Activated gamma-delta T cell treated with Interleukin-2 at 50 U/mL for 16 hours (primary cell): ENCODE measurements at places on chromosomes 5 and 9.

GRCh38 chr5:126448720-126449119, 25.5 kb downstream of the GRAMD2B start:
- DNase-seq: no peak

GRCh38 chr5:94094793-94095441, 353.5 kb upstream of the POU5F2 start:
- no peak for DNase-seq

DNA sequence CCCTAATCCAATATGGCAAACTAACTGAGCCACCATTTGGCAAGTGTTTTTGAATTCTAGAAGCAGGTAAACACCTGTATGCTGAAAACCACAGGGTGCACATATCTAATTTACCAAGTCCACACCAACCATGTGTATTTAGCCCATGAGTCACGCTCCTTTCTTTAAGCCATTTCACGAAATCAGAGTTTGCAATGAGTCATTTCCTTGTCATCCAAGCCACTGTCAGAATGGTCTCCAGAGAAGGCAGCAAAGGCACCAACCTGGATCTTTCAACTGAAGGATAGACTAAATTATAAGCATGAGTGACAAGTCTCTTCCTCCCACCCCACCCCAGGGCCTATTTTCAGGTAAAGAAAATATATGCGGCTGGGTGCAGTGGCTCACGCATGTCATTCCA, 110.0 kb downstream of the PAX5 start:
- no peak for DNase-seq

DNA sequence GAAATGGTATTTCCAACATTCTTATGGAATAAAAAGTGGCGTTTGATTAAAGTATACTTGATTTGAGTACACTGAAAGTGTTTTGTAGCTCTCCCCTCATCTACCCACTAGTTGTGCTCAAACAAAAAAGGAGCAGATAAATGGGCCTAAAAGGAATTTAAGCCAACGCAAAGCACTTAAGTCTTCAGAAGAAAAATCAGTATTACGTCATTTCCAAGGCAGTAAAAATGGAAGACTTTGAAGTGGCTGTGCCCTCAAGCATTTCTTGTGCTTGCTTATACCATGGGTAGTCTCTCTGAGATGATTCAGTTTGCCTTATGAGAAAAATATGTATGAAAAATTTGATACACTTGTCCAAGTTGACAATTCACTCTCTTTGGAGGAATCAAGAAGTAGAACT, 279.9 kb upstream of the CD180 start:
- no peak for DNase-seq

DNA sequence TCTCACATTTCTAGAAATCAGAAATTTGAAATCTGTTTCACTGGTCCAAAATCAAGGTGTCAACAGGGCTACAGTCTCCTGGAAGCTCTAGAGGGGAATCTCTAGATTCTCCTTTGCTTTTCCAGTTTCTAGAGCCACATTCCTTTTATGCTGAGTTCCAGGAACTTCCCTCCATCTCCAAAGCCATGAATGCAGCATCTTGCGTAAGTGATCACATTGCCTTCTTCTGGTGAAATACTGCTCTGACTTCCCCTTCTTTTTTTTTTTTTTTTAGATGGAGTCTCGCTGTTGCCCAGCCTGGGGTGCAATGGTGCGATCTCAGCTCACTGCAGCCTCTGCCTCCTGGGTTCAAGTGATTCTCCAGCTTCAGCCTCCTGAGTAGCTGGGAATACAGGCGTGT, 23.8 kb downstream of the GDA start:
- DNase-seq: no peak

DNA sequence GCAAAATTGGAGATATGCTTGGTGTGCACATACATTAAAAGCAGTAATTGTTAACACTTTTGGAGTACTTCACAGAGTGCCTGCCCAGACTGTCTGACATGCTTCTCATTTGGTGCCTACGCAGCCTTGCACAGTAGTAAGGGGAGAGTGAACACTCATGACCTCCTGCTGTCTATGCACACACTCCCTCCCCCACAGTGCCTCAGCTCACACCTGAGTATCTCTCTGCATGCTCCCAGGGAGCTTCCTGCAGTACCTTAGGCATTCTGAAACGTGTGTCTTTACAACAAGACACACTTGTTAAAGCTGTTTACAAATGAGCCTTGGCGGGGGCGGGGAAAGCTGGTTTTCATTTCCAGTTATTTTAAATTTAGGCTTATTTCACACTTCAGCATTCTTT, 18.0 kb downstream of the MAP3K1 start:
- DNase-seq: no peak

- no peak for DNase-seq
Measured at GRCh38 chr5:151900891-151901290, 23.8 kb downstream of the GLRA1 start.

GRCh38 chr5:64883912-64884311, 115.2 kb downstream of the CWC27 start:
- DNase-seq: no peak

DNA sequence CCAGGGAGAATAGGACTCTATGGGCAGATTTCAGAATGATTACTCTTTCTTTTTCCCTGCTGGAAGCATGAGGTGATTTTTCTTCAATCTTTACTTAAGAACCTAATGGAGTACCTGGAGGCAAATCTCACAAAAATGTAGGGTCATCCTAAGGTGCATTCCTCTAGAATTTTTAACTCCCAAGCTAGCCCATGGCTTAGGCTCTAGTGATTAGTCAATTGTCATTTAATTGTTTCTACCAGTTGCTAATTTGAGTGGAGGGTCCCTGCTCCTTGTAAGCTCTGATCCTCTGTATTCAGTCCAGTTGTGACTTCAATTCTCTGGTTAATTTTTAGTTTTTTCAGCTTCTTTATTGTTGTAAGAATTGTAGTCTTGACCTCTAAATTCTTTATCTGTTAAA, 467.0 kb downstream of the HTR1A start:
- no peak for DNase-seq

GRCh38 chr5:95900383-95900958, 61.2 kb downstream of the ELL2 start:
- no peak for DNase-seq

DNA sequence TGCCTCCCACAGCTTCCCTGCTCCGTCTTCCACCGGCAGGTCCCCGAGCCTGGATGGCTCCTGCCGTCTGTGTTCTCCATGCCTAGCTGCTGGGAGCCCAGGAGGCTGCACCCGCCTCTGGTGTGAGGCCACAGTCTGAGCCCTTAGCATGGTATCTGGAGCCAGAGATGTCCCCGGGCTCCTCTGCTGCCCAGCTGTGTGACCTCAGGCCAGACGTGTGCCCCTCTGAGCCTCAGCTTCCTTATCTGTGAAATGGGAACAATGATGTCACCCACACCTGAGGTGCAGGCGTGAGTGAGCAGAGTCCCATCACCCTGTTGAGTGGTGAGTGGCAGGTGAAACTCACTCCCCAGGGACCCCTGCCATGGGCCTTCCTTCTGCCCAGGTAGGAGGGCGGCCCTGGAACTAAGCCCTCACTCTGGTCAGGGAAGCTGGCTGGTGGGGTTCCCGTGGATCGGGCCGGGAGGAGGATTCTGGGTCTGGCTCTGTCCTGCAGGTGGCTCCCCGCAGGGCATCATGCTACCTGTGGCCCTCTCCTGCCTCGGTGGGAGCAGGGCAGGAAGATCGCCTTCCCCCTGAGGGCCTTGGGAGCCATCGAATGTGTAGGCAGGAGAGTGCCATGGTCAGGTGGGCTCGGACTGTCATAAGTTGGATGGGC, 239.0 kb downstream of the PBX3 start:
- DNase-seq: no peak

DNA sequence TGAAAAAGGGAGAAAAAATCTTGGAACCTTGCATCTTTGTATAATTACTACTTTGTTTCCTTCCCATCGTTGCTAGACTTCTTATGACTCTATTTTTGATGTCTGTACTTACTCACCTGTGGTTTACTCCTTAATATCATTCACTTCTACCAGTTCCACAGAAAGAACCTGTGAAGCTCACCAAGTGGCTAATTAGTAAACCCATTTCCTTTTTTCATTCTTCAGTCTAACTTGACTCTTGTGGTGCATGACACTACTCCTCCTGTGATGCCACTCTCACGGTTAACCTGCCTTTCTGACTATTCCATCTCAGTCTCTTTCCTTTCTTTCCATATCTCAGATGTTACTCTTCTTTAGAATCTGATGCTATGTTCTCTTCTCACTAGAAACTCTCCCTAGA, 14.6 kb downstream of the RECK start:
- DNase-seq: no peak

- DNase-seq: no peak
Measured at GRCh38 chr5:115439042-115439441, 105.5 kb downstream of the FEM1C start.

DNA sequence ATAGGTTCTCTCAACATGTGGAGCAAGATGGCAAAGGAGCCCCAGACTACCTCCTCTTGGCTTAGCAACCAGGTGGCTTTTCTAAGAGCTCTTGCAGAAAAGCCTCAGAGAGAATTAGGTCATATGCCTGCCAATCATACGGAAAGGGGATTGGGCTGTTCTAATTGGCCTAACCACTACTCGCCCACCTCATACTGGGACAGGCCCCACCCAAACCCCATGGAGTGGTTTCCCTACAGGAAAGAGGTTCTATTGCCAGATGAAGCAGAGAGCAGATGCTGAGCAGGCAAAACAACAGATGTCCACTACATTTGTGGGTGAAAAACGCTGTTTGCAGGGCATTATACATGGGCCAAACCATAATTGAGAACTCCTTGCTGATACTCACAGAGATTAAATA, 29.0 kb downstream of the ABLIM3 start:
- DNase-seq: no peak

GRCh38 chr9:14350349-14350728, 36.4 kb upstream of the NFIB start:
- DNase-seq: no peak

- DNase-seq: no peak
Measured at GRCh38 chr5:171810227-171810626, 24.6 kb downstream of the SMIM23 start.

GRCh38 chr5:142465476-142465875, 140.7 kb upstream of the SPRY4 start:
- DNase-seq: no peak

- no peak for DNase-seq
Measured at GRCh38 chr9:127710204-127710783, 3.5 kb downstream of the CFAP157 start.

GRCh38 chr9:88992556-88992955, 1.3 kb downstream of the S1PR3 start:
- no peak for DNase-seq

DNA sequence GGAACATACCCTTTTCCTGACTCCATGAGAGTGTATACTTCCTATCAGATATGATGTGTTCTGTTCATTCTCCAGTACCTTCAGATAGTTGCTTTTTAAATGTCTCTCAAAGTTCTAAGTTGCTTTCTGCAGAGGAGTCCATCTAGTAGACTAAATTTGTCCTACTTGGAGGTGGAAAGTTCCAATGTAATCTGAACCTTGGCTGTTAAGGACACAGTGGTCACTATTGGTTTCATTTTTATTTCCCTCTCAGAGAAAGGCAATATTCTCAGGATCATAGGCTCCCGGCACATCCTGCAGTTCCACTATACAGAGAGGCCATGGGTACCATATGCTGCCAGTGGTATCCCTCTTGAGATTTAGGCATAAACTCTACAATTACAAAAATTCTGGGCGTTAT, 634.6 kb downstream of the LRRC70 start:
- DNase-seq: no peak

GRCh38 chr5:103744159-103744558, 181.6 kb upstream of the NUDT12 start:
- no peak for DNase-seq

GRCh38 chr5:143197260-143197656, 206.2 kb downstream of the NR3C1 start:
- DNase-seq: no peak

GRCh38 chr5:118653872-118654271, 334.5 kb downstream of the DTWD2 start:
- DNase-seq: no peak

DNA sequence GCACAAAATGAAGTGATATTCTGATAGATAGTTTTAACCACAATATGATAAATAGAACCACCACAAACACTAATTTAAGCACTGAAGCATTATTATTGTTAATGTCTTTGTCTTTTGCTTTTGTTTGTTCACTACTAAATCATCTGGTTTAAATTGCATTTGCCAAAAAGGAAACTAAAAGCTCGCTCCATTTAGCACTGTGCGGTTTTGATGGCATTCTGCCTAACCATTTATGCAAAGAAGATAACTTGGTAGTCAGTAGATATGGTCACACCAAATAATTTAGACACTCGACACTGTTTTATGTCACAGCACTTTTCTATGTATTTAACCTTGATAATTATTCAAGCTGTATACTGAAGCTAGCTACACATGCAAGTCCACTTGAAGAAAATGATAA, 849.8 kb upstream of the CDH6 start:
- no peak for DNase-seq
